Pons (tissue), 1 donor: ENCODE measurements at places on chromosomes 2 and 18.

DNA sequence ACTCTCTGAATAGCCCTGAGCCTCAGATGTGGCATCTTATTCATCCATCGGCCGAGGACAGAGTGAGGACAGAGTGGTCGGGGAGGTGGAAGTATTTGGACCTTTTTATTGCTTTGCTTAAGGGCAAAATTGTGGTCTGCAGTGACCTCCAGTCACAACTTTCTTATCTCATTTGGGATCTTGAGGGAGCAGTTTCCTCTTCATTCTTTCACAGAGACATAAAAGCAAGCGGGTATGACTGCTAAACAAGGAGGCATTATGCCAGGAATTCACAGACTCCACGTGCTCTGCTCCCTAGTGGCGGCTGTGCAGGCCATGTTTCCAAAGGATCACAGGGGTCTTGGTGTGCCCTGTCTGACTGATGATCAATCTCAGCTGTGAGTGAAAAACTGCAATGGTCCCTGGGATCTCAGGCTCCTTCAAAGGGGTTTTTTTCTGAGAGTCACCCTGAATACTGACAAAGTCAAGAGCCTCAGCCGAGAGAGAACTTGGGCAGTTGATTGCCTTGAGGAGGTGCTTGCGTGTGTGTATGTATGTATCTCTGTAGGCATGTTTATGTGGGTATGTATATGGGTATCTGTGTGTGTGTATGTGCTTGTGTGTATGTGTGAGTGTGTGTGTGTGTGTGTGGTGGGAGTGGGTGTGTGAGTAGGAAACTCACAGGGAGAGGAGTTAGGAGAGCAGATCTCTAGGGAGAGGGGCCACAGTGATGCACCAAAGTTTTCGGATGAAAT lies 47.7 kb downstream of the RAPGEF4 start:
- DNase-seq: no peak

DNA sequence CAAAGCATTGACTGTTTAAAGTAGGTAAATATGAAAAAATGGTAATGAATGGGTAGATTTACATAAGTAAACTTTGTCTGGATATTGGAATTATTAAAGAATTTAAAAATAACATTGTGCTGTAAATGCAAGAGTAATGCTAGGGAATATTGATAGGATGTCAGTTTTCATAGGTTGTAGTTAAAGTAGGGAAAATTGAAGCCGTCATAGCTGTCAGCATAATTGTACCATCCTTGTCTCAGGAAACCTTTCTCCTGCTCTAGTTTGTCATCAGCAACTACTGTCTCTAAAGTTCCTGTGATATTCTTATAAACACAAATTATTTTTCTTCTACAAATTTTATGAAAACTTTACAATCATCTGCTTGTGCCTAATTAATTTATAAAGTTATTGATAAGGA lies 10.1 kb upstream of the SPAG16 start:
- DNase-seq: no peak

- no peak for DNase-seq
Observed at GRCh38 chr2:85682378-85682777, 11.8 kb upstream of the GNLY start.

- peak; percentile 69 for DNase-seq
Observed at GRCh38 chr2:56183643-56184499, at the start of gene CCDC85A. Gene CCDC85A, plus strand, starts transcription at chr2:56183990. Its CDS starts 635 bp downstream, at chr2:56184625.

GRCh38 chr18:39793609-39794008 lies 2161.4 kb upstream of the PIK3C3 start:
- DNase-seq: no peak

DNA sequence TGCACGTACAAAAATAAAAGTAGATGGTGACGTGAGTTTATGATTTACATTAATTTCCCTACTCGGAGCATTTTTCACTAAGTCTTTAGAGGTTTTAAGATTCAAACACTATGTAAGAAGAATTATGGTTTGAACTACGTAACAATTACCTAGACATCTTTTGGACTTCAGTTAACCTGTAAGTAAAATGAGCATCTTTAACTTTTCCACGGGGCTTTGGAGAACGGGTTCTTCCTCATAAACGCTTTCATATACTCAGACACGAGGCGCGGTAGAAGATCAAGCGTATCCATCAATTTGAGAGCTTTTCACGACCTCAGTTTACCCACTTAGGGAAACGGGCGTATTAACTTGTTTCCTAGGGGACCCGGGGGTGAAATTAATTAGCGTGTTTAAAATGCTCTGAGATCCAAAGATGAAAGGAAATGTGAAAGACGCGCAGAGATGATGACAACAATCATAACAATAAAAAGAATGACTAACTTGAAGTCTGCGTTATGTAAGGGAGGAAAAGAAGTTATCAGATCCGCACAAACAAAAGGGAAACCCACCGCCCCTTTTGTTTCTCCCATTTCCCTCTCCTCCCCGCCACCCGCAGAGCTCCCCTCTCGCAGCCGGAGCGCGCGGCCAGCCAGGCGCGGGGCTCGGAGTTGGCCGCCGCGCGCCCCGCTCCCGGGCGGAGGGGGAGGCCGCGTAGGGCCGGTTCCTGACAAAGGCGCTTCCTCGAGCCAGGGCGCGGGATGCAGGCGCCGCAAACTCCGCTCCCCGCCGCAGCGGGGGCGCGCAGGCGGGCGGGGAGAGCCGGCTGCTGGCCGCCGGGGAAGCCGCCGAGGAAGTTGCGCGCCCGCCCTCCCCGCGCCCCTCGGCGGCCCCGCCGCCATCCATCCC lies 807 bp downstream of the PELI1 start:
- DNase-seq: peak; percentile 68

DNA sequence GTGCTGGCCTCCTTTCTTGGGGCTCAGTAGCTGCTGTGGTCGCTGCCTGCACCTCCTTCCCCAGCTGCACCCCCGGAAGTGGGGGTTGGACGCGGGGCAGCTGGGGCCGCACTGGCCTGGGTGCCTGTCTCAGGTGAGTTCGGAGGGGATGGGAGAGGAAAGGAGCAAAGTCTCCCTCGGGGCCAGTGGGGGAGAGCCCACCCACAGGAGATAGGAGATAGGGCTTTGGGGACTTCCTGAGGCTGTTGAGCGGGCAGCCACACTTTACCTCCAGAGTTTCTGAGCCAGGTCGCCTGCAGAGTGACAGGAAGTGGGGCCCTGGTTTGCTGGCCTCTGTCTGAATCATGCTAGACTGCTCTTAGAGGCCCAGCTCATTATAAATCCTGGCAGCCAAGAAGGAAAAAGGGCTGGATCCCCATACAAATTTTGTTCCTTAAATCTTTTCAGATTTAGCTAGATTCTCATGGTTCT lies 8.1 kb downstream of the MBP start:
- no peak for DNase-seq

- peak; percentile 90 for DNase-seq
Observed at GRCh38 chr2:186590759-186591505, 1.1 kb downstream of the ITGAV start.

DNA sequence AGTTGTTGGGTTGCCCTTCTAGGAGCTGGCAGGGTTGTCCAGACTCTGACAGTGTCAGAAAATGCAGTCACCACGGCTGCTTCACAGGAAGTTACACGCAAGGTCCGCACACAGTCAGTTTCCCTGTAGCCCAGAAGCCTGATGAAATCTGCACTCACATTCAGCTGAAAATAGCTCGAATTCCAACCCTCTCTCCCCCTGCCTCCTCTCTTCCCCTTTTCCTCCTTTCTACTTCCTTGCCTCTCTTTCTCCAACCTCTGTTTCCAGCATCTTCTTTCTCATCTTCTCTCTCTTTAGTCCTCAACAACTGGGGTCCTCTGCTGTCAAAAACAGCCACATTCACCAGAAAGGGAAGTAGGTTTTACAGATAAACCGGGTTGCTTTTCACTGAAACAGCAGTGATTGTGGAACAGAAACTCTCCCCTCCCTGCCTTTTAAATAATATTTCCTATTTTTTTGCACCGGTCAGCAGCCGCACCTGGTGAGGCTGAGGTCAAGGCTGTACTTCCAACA lies 69.3 kb downstream of the BCL11A start:
- DNase-seq: peak; percentile 58

DNA sequence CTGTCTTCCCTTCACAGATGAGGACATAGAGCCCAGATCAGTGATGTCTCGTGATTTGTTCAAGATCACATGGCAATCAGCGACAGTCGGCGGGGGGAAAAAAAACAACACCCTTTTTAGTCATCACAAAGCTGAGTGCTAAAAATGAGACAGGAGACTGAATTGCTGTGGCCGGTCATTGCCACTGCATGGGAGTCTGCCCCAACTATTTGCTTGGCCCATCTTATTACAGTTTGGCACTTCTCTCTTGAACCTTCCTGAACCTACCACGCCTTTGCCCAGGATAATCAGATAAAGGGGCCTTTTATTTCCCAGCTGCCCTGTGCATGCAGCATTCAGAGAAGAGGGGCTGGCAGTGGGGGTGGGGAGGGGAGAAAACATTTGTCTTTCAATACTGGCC lies 42.7 kb downstream of the SETBP1 start:
- peak; percentile 51 for DNase-seq

GRCh38 chr2:120596990-120597594 lies 138.6 kb upstream of the GLI2 start:
- peak; percentile 90 for DNase-seq

- no peak for DNase-seq
Observed at GRCh38 chr2:184890311-184890710, 292.0 kb downstream of the ZNF804A start.

GRCh38 chr2:28615706-28616105 lies 119.8 kb downstream of the PLB1 start:
- no peak for DNase-seq

DNA sequence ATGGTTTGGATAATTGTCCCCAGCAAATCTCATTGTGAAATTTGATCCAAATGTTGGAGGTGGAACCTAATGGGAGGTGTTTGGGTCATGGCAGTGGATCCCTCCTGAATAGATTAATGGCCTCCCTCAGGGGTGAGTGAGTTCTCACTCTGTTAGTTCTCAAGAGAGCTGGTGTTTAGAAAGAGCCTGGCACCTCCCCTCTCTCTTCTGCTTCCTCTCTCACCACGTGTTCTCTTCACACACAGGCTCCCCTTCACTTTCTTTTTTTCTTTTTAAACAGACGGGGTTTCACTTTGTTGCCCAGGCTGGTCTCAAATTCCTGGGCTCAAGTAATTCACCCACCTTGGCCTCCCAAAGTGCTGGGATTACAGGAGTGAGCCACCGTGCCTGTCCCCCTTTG lies 111.6 kb upstream of the LTBP1 start:
- no peak for DNase-seq

GRCh38 chr2:58515827-58516573 lies 274.9 kb upstream of the FANCL start:
- DNase-seq: no peak

GRCh38 chr2:152301131-152301530 lies 33.8 kb upstream of the FMNL2 start:
- DNase-seq: no peak

DNA sequence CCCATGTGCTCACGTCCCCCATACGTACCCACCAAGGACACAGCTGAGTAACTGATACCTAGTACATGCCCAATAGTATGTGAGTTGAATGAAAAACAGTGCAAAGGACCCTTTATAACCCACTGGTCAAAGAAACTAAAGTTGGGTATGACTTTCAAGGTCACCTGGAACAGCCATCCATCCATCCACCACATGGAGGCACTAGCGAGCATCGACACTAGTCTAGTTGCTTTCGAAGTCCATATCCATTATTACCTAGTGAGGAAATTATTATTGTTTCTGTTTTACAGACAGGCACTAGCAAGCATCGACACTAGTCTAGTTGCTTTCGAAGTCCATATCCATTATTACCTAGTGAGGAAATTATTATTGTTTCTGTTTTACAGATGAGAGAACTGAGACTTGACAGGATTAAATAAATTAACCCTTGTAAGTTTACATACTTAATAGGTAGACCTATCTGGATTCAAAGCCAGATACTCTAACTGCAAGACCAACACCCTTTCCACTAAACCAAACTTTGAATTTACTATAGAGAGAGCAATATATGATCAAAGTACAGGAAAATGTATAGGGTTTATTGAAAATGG lies 233.7 kb downstream of the METTL4 start:
- DNase-seq: peak; percentile 14

GRCh38 chr2:45496869-45497268 lies 114.2 kb downstream of the SRBD1 start:
- no peak for DNase-seq

GRCh38 chr18:75211953-75212750 lies 1.6 kb downstream of the TSHZ1 start:
- DNase-seq: no peak

- DNase-seq: no peak
Observed at GRCh38 chr2:57296795-57297517, 749.6 kb upstream of the VRK2 start.

DNA sequence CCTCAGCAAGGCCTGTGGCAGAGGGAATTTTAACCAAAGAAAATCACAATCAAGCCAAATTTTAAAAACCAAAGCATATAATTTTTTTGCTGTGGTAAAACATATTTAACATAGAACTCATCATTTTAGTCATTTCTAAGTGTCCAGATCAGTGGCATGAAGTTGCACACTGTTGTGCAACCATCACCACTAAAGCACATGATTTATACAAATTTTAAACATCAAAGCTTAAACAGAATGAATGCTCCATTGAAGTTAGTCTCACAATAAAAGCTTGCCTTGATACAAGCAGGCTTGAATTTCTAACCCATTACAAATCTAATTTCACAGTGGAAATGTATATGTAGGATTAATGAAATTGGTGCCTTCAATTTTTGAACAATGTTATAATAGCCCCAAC lies 31.2 kb downstream of the FTCDNL1 start:
- no peak for DNase-seq

- no peak for DNase-seq
Observed at GRCh38 chr18:42742969-42743368, 372.5 kb downstream of the RIT2 start.

DNA sequence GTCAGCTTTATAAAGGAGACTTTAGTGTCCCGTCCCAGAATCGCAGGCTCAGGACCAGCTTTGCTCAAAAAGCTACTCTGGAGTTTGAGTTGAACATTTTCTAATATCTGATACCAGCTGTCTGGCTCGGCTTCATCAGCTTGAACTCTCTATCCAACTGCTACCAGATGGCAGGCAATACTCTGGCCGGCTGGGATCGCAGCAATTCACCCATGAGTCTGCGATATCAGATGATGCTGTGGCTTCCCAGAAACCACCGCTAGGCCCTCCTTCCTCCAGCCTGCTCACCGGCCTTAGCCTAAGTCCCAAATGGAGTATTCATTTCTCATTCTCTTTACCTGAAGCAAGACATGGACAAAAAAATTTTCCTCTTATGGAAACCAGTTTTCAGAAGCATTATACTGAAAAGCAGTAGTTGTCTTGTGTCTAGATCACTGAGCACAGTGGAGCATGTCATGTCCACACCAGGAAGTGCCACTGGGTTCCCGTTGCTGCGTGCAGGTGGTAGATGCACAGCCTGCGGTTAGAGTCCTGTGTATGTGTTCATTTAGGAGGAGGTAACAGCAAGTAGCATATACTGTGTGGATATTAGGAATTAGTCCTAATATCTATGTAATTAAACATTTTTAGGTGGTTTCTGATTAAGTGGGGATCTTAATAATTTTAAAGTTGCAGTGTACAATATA lies 162.0 kb upstream of the SOX11 start:
- peak; percentile 2 for DNase-seq

- no peak for DNase-seq
Observed at GRCh38 chr2:25482341-25482740, 140.6 kb upstream of the DNMT3A start.

DNA sequence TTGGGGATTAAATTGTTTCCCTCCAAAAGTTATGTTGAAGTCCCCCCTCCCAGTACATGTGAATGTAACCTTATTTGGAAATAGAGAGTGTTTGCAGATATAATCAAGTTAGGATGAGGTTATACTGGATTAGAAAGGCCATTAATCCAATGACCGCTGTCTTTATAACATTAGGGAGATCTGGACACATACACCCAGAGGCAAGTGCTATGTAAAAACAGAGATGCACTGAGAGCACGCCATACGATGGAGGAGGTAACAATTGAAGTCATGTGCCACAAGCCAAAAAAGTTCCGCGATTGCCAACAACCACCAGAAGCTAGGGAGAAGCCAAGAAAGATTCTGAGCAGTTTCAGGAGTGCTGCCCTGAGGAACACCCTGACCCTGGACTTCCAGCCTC lies 153.3 kb downstream of the RNF144A start:
- no peak for DNase-seq
